Activated CD4-positive, alpha-beta T cell treated with anti-CD3 and anti-CD28 coated beads for 36 hours (primary cell): ENCODE measurements at places on chromosomes 1 and 21.

DNA sequence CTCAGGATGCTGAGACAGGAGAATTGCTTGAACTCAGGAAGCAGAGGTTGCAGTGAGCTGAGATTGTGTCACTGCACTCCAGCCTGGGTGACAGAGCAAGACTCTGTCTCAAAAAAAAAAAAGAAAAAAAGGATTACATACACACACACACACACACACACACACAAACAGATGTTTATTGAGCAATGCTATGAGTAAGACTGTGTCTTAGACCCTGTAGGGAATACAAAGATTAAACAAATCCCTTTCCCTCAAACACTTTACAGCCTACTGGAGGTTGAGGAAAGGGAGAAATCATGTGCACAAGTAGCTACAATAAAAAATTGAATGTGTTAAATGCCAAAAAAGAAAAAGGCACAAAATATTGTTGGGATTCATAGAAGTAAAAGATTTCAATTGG lies 58.1 kb downstream of the RPAP2 start:
- no peak for DNase-seq

DNA sequence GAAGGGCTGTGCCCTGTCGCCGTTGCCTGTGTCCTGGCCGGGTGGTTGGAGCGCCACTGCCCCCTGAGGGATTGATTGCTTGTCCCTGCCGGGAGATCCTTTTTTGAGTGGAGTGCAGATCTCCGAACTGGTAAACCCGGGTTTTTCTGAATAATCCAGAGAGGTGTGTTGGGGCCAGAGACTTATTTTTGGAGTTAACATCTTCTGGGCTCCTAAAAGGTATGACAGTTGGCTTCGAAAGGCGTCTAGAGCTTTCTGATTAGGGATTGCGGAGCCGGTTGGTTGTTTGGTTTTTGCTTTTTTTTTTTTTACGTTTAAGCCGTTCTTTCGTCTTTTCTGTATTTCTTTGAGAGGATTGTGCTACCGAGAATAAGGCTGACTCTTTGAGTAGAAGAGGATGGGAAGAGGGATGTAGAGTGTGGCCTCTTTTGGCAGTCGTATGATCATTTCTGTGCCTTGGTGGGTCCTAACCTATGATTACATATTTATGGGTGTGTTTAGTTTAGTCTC lies 756 bp downstream of the RLF start:
- no peak for DNase-seq

- DNase-seq: no peak
These were observed 755.0 kb downstream of the LTN1 start for GRCh38 chr21:28237661-28238060.

DNA sequence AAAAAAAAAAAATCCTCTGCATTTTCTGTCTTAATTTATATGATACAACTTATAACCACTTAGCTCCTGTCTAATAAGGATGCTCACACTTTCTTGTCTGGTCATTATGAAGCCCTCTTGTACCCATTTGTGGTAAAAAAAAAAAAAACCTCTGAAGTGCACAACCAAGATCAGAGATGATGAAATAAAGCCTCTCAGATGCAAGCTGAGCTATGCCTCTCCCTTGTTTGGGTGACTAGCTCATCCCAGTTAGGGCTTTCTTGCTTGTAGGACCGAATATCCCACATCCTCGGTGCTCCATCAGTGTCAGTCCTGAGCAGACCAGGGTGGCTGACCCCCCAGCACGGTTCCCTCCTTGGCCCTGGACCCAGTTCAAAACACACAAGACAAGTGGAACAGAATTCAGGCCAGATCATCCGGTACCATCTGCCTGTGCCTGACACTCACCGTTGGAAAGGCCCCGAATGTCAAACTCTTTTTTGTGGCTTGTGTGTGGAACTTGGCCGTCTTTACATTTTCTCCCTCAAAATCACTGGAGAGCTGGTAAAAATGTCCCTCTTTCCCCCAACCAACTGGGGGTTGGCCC lies 6.3 kb upstream of the SELENON start:
- no peak for DNase-seq

DNA sequence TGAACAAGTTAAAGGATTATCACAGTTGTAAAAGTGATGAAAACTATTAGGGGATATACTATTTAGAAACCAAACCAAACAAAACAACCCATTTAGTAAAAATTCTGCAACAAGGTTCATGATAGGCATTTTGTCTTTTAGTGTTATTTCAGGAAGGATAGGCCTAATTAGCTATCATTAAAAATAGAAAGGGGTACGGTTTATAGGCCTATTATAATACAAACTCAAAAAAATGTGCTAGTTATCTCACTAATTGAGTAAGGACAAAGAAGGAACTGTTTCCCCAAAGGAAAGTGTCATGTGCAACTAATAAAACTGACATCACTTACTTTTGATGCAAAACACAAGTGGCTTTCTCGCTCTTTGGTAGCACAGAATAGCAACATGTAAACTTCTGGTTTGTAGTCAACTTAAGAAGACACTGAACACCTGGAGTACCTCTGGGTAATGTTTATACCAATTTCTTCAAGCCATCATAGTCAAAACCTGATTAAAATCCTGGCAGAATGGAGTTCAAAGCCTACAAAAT lies 28.5 kb downstream of the SLC16A1 start:
- DNase-seq: no peak

GRCh38 chr1:234990874-234991801 lies 137.5 kb downstream of the TOMM20 start:
- peak; percentile 35 for DNase-seq

DNA sequence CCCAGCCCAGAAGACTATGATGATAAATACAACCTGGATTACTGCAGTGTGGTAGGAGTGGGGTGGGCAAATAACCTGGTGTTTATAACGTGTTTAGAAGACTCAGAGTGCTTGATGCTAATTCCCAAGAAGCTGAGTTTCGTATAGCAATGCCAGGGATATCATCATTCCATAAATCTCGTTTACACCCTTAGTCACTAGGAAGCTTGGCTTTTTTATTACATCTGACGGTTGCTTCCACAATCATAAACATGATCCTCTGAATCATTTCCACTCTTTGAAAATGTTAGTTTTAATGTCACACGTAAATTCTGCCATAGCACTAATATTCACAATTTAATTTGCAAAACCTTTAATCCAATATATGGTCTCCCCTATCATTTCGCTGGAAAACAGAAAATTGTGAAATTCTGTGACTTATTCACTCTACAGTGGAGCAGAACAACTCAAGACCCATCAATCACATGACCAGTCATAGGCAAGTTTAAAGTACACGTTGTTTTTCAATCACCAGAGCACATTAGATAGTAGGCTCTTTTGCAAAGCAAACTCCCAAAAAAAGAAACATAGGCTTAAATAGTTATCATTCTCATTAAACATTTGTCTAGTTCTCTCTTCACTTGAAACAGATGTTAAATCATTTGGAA lies 321.0 kb downstream of the LTN1 start:
- no peak for DNase-seq

DNA sequence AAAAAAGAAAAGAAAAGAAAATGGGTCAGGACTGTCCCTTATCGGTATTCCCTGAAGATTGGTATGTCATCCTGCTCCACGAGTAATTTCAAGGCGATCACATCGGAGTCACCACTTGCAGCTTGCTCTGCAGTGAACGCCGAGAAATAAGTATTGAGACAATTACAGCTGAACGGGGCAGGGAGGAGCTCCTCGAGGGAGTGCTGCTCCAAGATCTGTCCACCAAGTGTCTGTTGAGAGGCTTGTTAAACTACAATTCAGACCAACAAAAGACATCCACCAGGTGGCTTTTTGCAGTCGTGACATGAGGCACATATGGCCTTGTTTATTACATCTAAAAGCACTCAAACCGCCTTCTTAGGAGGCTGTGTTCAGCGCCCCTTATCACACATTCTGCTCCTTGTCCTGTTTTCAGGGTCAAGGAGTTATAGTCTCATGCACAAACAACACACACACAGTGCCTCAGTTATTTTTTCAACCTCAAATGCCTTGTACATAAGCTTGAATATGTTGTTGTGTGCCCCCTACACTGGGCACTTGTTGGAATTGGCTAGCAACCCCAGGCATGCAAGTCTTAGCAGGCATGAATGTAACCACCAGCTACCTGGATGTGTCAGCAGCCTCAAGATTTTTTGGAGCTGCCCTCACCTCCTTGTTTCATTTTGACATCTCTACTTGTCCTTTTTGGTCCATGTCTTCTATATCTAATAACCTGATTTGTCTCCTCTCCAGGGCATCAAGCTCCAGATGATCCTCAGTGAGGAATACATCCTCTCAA lies 13.0 kb upstream of the CD48 start:
- DNase-seq: peak; percentile 47

DNA sequence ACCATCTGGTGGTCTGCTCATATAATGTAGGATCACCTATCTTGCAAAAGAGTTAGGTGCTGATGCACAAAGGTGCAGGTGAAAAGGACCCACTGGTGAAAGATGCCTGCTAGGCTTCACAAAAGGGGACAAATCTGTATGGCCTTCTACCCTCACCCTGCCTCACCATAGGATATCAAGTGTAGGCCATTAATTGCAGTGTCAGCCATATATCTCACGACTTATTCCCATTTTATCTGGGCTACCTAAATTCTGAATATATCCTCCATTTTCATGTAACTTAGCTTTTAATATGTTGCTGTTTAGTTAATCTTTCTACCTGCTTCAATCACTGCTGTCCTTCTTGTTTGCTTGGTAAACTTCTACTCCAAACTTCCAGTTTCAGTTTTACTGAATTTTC lies 84.2 kb upstream of the DPH5 start:
- no peak for DNase-seq

DNA sequence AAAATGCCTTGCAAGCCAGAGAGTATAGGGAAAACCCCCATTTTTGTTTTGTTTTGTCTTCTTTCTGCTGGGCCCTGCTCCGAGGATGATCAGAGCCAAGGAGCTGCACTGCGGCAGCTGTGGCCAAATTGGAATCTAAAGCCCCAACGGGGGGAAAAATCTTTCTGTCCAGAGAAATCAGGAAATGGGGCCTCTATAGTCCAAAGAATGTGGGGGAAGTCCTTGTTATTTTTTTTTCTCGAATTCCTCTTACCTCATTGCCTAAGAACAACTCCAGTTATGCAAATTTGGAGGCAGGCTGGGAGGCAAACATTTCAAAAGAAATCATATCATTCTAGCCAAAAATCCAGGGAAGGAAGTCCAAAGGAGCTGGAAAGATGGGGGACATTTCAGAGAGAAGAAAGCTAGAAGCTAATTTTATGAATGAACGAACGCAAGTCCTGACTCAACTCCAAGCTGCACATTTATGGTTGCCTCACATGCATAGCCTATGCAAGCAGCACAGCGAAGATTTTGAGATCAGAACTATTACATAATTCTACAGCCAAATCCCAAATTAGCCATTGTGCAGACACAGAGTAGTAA lies 263.2 kb downstream of the KCTD3 start:
- DNase-seq: no peak

- no peak for DNase-seq
These were observed 111.0 kb downstream of the ZMYM4 start for GRCh38 chr1:35379317-35380000.

DNA sequence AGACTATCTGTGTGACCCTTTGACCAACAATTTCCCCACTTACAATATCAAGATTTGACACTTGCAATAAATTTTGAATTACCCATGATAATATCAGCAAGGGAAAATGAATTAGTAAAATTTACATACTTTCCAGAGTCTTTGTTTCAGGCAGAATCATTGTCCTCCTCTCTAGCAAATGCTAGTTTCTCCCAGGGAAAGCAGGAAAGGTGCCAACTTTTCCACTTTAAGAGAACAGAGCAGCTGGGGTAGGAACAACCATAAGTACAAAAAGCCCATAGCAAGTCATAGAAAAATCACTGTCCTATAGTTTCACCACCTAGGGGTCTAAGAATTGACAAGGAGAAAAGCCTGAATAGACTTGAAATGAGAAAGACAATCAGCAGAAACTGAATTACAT lies 67.1 kb upstream of the GUCA2B start:
- no peak for DNase-seq

- DNase-seq: no peak
These were observed 299 bp upstream of the PROX1 start for GRCh38 chr1:213987422-213987926.
